ENCODE measurements at places on chromosomes 11 and 22. TPM values are rescaled to one million over a fixed set of nuclear protein-coding genes. Genes with fewer than 3 reads are reported as not detected.
A peak's percentile ranks its signal among the peaks of the same experiment; 100 is the strongest.

IL17REL gene
- total RNA-seq = not detected

- H3K27me3 ChIP-seq = no peaks in the 10 kb centered on the region
- H3K27ac ChIP-seq = no peak overlapping the region
- DNase-seq = no peak
- peaks cover 9% of the 10 kb centered on the region for H3K4me1 ChIP-seq
- H3K36me3 ChIP-seq = no peaks in the 10 kb centered on the region
- no peak overlapping the region for H3K4me3 ChIP-seq
These were observed 199.3 kb downstream of the TBC1D22A start for GRCh38 chr22:46961591-46962295.

DNA sequence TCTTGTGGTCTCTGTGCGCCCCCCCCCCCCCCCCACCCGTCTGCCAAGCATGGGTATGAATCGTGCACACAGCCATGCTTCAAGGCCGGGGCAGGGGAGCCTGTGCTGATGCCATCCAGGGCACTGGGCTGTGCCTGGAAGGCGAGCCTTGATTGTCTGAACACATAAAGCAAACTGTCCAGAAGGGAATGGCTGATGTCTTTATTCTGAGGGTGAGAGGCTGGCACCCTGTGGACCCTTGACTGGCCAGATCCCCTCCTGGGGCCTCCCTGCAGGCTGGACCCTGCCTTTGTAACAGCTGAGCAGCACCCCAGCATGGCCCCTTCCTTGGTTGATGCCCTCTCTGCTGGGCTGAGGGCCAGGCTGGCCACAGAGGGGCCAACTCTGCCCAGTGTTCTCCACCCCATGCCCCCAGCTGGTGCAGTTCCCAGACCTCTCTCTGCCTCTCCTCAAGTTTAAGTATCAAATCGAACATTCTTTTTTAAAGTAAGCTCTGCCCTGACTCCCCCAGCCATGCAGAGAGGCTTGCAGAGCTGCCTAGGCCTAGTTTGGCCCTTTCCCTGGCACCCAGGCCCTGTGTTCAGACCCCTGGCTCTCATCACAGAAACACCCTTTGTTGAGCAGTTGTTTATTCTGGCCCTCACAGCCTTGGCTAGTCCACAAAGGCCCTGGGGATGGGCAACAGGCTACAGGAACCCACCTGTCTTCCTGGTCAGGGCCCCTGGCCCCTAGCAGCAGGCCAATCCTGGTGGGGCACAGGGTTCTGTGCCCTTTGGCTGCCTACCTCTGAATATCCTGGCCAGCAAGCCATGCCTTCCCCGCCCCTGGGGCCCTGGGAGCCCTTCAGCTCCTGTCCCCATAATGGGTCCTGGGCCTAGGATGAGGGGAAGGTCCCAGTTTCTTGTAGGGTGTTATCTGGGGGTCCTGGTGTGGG lies 3.9 kb upstream of the RANBP1 start:
- DNase-seq = no peak
- H3K4me1 ChIP-seq = peaks cover 11% of the 10 kb centered on the region
- no peak overlapping the region for H3K27ac ChIP-seq
- H3K36me3 ChIP-seq = peaks cover 7% of the 10 kb centered on the region
- no peak overlapping the region for H3K4me3 ChIP-seq
- no peaks in the 10 kb centered on the region for H3K27me3 ChIP-seq

DNA sequence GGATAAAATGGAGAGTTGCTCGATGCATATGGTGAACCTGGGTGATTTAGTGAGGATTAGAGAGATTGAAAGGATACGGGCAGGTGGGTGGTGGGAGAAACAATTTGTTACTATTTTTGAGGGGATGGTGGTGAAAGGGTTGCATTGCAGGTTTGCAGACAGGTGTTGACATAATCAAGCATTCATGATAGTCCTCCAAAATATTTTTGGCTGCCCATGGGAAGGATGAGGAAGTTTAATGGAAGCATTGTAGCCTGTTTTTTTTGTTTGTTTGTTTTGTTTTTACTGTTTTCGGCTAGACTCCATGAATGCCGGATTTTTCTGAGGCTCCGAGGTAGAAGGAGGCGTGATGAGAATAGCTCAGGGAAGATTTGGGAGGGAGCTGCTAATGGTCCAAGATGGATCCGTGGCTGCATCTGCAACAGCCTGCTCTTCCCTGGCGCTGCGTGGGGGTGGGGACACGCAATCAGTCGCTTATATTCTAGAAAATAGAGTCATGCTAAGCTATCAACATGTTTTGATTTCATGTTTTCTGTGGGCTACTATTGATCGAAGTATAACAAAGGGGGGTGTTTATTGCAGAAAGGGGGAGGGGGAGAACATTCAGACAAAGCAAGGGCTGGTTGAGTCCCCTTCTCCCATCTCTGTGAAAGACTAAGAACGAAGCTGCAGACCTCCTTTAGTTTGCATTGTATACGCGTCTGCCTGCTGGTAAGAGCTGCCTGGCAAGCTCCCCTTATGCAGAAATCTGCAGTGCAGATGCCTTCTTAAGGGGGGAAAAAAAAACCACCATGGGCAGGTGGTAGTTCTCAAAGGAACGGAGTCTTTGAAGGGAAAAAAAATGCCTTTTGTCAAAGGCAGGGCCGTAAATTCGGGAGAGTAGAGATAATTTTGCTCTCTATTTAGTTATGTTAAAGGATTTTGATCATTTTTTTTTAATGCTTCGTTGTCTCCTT lies 1.0 kb downstream of the RTN3 start:
- peak overlapping the region; percentile 76 for H3K4me3 ChIP-seq
- H3K36me3 ChIP-seq = no peaks in the 10 kb centered on the region
- no peaks in the 10 kb centered on the region for H3K27me3 ChIP-seq
- peaks cover 8% of the 10 kb centered on the region for H3K4me1 ChIP-seq
- peak overlapping the region; percentile 94 for H3K27ac ChIP-seq

DNA sequence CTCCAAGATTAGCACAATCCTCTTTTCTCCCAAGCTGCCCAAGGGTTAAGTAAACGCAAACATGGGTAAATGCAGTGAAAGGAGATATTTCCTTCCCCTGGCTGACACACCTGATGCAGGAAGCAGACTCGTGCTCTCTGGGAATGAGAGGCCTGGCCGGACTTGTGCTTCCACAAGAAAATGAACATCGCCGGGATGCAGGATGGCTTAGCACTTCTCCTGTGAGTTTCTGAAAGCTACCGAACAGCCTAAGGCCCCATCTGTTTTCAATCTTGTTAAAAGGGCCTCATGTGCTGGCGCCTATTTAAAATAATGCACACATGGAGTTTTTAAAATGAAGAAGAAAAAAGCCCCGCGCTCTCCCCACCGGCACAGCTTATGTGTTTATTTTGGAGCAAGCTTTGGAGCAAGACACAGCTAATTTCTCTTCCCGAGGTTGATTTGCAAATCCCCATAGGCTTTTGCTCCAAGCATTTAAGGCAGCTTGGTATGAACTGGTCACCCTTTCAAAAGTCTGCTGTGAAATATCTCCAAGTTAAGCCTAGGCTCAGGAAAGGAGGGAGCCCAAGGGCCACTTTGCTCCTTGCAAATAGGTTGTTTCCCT lies 100.9 kb downstream of the SYN3 start:
- H3K4me3 ChIP-seq = no peak overlapping the region
- no peaks in the 10 kb centered on the region for H3K27me3 ChIP-seq
- no peak overlapping the region for H3K27ac ChIP-seq
- H3K4me1 ChIP-seq = peaks cover 22% of the 10 kb centered on the region
- peak; percentile 28 for DNase-seq
- H3K36me3 ChIP-seq = no peaks in the 10 kb centered on the region

OR5P2 gene
- total RNA-seq = 0.83 TPM

- H3K27ac ChIP-seq = no peak overlapping the region
- H3K4me1 ChIP-seq = no peaks in the 10 kb centered on the region
- H3K27me3 ChIP-seq = no peaks in the 10 kb centered on the region
- no peak overlapping the region for H3K4me3 ChIP-seq
These were observed 515.1 kb downstream of the INSC start for GRCh38 chr11:15629690-15630321.

WNT7B gene
- total RNA-seq = 12.5 TPM

DNA sequence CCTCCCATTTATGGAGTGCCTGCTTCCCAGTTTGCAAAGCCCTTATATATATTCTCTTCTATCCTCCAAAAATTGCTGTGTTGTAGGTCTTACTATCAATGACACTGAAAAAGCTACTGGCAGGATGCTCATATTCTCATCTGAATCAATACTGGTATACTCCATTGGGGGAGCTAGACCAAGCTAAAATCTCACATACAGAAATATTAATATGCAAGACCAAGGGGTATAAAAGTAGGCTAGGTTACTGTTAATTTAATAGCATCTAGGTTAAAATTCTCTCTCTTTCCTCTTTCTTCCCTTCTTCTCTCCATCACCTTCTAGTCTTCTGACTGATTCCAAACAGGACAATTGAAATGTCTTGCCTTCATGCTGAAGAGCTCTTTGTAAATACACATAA lies 17.1 kb upstream of the BDNF start:
- no peaks in the 10 kb centered on the region for H3K36me3 ChIP-seq
- peaks cover 42% of the 10 kb centered on the region for H3K27me3 ChIP-seq
- H3K4me1 ChIP-seq = no peaks in the 10 kb centered on the region
- DNase-seq = no peak
- no peak overlapping the region for H3K4me3 ChIP-seq

GRCh38 chr11:121318848-121319834 lies 26.6 kb downstream of the SC5D start:
- peak; percentile 73 for DNase-seq

DNA sequence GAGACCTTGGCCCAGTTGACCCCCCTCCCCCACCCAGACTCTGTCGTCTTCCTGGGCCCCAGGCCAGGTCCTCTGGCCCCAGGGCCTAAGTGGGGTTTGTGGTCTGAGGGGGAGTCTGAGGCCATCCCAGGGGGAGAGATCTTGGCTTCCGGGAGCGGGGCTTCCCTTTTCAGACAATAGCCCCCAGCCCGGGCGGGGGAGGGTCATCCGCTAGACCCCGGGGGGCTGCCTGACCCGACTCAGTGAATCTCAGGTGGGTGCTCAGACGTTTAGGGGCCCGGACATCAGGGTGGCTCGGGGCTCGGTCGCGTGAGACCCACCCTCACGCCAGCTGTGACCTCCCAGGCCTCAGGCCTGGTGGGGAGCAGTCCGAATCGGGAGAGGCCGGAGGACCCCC lies 609 bp downstream of the MAPK11 start:
- H3K27me3 ChIP-seq = no peaks in the 10 kb centered on the region
- no peak overlapping the region for H3K27ac ChIP-seq
- H3K4me3 ChIP-seq = no peak overlapping the region
- H3K36me3 ChIP-seq = no peaks in the 10 kb centered on the region
- no peak for DNase-seq

DNA sequence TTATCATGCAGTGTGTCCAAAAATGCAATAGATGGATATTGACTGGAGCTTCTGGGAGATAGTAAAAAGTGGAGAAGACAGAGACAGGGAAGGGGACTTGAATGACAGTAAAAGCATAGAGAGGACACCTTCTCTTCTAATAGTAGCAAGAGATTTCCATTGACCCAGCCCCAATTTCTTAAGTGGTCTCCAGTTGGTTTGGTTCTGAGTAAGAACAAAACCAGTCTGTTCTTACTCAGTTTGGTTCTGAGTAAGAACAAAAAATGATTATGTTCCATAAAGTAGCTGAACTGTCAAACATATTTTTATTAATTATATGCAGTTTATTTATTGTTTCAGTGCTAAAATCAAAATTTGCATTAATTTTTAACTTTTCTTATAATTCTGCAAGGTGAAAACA lies 316.8 kb upstream of the MPPED2 start:
- H3K4me1 ChIP-seq = no peaks in the 10 kb centered on the region
- DNase-seq = no peak
- no peak overlapping the region for H3K27ac ChIP-seq
- H3K36me3 ChIP-seq = no peaks in the 10 kb centered on the region
- no peaks in the 10 kb centered on the region for H3K27me3 ChIP-seq

- no peak overlapping the region for H3K4me3 ChIP-seq
- no peaks in the 10 kb centered on the region for H3K4me1 ChIP-seq
- DNase-seq = no peak
- H3K27me3 ChIP-seq = no peaks in the 10 kb centered on the region
- H3K27ac ChIP-seq = no peak overlapping the region
These were observed 232.0 kb downstream of the CEP164 start for GRCh38 chr11:117559698-117560097.

DDX25 gene
- total RNA-seq = 0.18 TPM

HBB gene
- total RNA-seq = 1,072 TPM

PYGM gene
- total RNA-seq = 3.8 TPM

IGLL1 gene
- total RNA-seq = not detected

DNA sequence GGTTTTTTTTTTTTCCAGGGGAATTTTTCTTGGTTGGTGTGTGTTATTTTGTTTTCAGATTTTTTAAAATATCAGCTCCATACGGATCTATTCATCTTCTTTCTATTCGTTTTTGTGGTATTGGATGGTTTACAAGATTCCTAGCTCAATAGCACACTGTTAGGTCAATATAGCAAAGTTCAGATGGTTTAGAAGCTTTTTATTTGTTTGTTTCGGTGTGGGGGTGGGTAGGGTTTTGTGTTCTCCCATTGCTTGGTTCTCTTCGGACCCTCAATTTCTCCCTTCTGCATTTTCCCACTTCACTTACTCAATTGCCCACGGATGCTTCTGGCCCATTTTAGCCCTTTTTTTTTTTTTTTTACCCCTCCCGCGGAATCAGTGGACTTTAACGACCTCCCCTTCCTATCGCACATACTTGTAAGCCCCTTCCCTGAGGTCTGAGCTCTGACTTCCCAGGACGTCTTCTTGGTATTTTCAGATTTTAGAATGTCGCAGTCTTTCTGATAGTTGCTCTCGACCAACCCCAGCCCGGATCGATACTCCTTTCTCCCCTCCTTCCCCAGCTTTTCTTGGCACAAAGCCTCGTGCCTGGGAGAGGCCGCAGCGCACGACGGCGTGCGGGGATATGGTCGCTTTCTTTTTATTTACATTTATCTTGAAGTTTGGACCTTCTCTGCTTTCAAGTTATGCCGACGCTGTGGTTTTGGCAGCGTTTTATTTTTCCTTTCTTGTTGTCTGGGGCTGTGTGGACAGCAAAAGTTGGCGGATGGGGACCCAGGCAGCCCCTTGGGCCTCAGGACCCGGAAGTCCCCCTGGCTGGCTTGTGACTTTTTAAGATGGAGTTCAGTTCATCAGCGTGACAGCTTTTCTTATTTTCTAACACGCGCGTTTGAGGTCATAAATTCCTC lies 4.4 kb upstream of the SPDYC start:
- H3K36me3 ChIP-seq = no peaks in the 10 kb centered on the region
- no peaks in the 10 kb centered on the region for H3K27me3 ChIP-seq
- H3K4me1 ChIP-seq = peaks cover 7% of the 10 kb centered on the region
- peak overlapping the region; percentile 17 for H3K27ac ChIP-seq

DDTL gene
- 0.37 TPM for total RNA-seq

GRCh38 chr11:44949160-44950030 lies 1.3 kb downstream of the TP53I11 start:
- no peaks in the 10 kb centered on the region for H3K36me3 ChIP-seq
- H3K27me3 ChIP-seq = no peaks in the 10 kb centered on the region
- peak; percentile 70 for DNase-seq
- H3K4me1 ChIP-seq = peaks cover under 1% of the 10 kb centered on the region
- H3K4me3 ChIP-seq = peak overlapping the region; percentile 78

IGF2 gene
- 23.5 TPM for total RNA-seq

SLC25A18 gene
- total RNA-seq = not detected

Measured in lung (tissue), 17 donors.